ENCODE measurements at places on chromosomes 5 and 9. TPM values are rescaled to one million over a fixed set of nuclear protein-coding genes. Genes with fewer than 3 reads are reported as not detected.

DNA sequence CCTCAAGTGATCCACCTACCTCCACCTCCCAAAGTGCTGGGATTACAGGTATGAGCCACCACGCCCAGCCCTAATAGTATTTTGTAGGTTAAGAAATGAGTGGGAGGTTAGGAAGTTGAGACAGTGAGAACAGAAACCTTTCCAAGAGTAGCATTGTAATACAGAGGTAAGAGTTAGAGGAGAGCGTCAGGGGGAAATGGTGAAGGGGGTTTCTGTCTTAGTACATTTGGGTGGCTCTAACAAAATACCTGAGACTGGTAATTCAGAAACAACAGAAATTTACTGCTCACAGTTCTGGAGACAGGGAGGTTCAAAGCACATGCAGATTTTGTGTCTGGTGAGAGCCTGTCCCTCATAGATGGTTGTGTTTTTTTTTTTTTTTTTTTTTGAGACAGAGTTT lies 18.8 kb downstream of the SMIM3 start:
- DNase-seq = no peak

DNA sequence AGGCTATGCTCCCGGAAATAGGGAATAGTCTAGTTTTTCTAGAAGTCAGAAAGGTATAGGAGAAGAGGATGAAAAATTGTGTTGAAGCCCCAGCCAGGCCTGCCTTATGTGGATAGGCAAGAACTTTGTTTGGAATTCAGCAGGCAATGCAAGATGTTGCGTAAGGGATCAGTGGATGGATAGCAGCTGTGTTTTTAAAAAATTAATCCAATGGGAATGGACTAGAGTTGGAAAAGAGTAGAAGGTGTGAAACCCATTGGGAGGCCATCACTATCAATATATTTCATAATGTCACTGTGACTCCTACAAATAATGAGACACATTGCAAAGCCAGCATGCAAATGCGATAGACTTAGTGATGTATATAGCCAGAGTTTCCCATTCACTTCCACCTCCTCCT lies 281.9 kb downstream of the MARCHF11 start:
- DNase-seq = no peak

DNA sequence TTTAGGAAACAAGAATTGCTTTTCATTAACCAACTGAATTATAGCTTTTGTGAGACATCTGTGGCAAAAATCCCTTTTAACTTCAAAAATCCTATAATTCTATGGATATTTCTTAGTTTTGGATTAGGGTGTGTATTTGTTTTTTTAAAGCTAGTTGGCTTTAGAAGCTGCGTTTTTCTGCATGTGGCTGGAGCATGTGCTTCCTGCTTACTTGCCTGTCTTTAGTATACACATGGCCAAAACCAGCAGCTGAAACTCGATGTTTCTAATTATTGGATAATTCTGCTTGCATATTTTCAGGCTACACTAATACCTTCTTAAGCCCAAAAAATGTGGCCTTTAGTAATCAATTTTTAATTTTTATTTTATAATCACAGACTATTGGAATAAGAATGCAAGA lies 8.9 kb downstream of the RECK start:
- DNase-seq = no peak

DNA sequence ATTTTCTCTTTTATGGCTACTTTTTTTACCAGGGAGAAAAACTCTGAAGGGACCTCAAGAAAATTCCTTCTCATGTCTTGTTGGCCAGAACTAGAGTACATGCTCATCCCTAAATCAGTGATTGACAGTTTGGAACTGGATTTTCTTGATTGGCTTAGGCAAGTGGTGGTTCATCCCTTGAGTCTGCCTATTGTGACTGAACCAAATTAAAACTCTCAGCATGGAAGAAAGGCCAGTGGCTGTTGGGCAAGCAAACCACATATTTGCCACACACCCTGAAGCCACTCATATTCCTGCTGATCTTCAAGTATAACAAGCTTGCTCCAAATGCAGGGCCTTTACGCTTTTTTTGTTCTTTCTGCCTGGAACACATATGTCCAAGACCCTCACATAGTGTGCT lies 7.2 kb upstream of the HOMER1 start:
- DNase-seq = no peak

DNA sequence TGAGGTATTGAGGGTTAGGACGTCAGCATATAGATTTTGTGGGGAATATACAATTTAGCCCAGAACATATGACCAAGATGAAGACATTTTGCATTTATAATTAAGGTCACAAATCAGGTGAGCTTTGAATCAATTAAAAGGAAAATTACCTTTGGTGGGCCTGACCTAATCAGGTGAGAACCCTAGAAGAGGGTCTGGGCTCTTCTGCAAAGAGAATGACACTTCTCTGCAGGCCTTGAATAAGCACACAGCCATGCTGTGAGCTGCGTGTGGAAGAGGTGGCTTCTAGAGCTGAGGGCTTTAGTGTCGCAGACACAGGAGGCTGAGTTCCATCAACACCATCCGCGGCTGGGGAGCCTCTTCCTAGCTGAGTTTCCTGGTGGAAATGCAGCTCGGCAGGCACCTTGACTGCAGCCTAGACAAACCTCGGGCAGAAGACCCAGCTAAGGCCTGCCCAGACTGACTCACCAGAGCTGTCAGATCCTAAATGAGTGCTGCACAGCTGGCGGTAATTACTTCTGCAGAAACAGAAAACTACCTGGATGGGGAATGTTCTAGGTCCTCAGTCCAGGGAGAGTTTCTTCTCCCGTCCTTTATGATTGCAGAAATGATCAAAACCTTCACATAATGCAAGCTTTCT lies 287.5 kb upstream of the IRX1 start:
- DNase-seq = no peak

DNA sequence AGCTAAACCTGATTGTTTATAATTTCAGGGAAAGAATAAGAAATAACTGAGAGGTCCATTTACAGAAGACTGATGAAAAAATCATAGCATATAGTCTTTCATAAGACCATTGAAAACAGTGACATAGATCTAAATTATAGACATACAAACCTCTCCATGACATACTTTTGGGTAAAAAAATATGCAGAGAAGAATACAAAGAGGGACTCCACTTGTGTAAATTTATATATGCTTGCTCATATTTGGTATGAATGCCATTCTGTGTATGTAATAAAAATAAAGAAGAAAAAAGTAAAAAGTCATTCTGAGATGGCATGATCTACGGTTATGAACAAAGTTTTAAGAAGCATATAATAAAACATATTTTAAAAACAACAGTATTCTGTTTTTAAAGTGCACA lies 310.7 kb downstream of the ASTN2 start:
- no peak for DNase-seq

DNA sequence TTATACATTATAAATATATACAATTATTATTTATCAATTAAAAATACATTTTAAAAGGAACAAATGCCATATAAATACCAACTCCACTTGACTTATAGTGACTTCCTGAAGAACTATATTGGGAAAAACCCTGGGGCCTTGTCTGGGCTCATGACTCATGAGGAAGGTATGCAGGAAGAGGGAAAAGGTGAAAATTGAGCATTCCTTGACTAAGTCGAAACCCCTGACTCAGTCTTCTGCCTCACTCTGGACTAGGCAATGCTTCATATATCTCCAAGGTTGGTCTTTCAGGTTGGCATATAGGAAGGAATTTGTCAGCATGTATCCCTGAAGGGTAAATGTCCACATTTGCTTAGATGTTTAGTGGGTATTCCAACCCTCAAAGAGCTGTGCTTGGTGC lies 78.5 kb downstream of the SH3TC2 start:
- DNase-seq = peak; percentile 94

DNA sequence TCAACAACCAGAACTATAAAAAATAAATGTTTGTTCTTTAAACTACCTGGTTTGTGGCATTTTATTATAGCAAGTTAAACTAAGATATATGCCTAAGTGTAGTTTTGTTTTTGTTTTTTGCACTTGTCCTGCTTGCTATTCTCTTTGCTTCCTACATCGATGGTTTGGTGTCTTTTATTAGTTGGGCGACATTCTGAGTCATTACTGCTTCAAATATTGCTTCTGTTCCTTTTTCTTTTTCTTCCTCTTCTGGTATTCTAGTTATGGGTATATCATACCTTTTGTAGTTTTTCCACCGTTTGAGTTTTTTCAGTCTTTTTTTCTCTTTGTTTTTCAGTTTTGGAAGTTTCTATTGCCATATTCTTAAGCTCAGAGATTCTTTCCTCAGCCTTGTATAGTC lies 86.9 kb downstream of the MACIR start:
- no peak for DNase-seq

- peak; percentile 85 for DNase-seq
These were observed 21.3 kb upstream of the SLC12A2 start for GRCh38 chr5:128062172-128062746.

GRCh38 chr9:106324591-106325280 lies 538.2 kb upstream of the ZNF462 start:
- no peak for DNase-seq

- no peak for DNase-seq
These were observed 35.4 kb upstream of the TMC1 start for GRCh38 chr9:72485821-72486593.

- no peak for DNase-seq
These were observed 48.9 kb upstream of the DMRT1 start for GRCh38 chr9:792331-793260.

DNA sequence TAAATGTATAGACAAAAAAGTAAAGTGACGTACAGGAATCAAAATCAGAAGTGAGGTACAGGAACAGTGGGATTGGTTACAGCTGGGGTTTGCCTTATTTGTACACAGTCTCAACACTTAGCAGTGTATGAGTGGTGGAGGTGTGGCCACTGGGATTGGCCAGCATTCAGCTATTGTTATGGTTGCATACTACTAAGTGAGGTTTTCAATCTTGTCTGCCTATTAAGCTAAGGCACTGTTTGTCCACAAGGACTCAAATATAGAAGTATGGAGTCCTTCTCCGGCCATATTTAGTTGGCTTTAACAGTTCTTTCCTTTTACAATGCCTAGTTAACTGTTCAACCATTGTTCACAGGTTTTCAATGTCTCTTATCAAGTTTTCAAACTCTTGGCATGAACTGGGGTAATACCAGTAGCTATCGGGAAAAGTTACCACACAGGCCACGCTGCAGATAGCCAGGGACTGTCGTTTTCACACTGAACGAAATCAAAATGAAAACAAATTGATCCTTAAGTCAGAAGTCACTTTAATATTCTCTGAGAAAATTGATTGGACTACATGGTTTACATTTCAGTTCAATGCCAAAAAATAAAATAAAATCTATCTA lies 176.0 kb upstream of the FREM1 start:
- no peak for DNase-seq

GRCh38 chr9:115847216-115847615 lies 306.4 kb upstream of the PAPPA start:
- peak; percentile 72 for DNase-seq

- no peak for DNase-seq
These were observed 34.7 kb upstream of the FIBCD1 start for GRCh38 chr9:130973686-130974281.

DNA sequence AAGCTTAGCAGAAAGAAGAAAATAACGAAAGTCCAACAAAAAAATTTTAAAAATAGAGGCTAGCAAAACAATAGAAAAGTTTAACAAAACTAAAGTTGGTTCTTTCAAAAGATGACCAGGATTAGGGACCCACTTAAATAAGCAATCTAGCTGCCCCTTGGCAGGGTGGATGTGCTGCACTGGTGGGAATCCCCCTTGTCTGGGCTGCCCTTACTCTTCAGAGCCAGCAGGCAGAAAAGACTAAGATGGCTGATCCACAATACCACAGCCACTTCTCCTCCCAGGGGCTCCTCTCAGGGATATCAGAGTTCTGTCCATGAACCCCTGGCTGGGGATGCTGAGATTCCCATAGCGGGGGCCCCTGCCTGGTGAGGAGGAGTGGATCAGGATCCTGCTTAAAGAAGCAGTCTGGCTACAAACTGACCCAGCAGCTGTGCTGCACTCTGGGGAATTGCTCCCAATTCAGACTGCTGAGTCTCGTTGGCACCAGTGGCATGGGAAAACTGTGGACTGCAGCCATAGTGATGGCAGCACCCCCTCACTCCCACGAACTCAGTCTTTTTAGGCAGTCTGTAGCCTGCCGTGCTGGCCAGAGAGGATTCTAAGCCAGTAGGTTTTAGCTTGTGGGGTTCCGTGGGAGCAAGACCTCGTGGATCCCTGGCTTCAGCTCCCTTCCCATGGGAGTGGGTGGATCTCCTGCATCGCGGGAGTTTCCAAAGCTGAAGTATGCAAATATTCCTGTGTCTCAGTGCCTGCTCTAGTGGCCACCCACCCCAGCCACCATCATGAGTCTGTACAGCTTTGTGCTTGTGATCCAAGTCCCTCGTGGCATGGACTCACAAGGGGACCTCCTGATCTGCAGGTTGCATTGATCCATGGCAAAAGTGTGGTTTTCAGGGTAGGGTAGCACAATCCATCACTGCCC lies 2.9 kb upstream of the INSL6 start:
- no peak for DNase-seq

DNA sequence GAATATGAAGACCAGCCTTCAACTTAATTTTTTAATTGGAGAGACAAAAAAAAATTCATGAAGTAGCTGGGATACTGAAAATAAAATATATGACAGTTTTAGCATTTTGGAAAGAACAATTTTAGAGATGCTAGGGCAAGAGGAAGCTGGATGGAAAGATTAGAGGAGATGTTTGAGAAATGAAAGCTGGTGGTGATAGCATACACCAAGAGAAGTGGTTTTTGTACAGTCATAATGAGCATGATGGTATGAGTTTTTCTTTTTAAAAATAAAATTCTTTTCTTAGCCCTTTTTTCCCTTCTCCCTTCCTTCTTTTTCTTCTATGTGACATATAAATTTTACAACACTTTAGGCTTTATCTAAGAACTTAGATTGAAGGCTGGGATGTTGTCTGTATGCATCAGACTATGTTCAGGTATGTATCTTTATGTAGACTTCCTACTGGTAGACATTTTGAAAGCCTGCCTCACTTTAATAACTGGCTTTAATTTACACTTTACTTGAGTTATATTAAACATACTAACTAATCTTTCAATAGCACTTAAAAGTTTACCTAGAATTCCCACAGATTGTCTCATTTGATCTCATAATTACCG lies 522.5 kb downstream of the TLE4 start:
- DNase-seq = no peak

DNA sequence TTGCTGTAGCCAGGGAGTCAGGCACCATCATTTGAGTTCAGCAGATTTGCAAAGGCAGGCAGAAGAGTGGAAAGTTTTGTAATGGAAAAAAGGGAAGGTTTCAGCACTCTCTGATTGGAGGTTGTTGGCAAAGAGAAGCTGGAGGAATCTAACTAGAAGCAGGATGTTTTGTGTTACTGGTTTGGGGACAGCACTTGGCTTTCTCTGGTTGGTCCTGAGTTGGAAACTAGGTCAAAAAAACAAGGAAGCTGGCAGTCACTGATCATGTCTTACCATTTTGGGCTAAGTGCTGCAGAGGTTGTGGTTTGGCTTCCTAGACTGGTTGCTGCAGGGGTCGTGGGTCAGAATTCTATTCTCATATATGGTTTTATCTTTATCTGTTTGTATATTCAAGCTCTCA lies 189.8 kb downstream of the DRD1 start:
- no peak for DNase-seq

The GPR150 gene
- not detected for total RNA-seq

The IFNB1 gene
- total RNA-seq = not detected

The NR5A1 gene
- total RNA-seq = not detected

The MEGF10 gene
- total RNA-seq = not detected

The ZFP37 gene
- total RNA-seq = 1.8 TPM

The SLC6A3 gene
- not detected for total RNA-seq

The IRGM gene
- 0.17 TPM for total RNA-seq

The HINT2 gene
- total RNA-seq = 41.4 TPM

The PCDHB15 gene
- 0.33 TPM for total RNA-seq

The PDCD1LG2 gene
- 14.5 TPM for total RNA-seq

Measured in mammary epithelial cell (primary cell).